Activated gamma-delta T cell treated with anti-CD3 and anti-CD28 coated beads, Interleukin-2, amount 50 U/mL, for 16 hours (primary cell): ENCODE measurements at places on chromosomes 1 and 21.

DNA sequence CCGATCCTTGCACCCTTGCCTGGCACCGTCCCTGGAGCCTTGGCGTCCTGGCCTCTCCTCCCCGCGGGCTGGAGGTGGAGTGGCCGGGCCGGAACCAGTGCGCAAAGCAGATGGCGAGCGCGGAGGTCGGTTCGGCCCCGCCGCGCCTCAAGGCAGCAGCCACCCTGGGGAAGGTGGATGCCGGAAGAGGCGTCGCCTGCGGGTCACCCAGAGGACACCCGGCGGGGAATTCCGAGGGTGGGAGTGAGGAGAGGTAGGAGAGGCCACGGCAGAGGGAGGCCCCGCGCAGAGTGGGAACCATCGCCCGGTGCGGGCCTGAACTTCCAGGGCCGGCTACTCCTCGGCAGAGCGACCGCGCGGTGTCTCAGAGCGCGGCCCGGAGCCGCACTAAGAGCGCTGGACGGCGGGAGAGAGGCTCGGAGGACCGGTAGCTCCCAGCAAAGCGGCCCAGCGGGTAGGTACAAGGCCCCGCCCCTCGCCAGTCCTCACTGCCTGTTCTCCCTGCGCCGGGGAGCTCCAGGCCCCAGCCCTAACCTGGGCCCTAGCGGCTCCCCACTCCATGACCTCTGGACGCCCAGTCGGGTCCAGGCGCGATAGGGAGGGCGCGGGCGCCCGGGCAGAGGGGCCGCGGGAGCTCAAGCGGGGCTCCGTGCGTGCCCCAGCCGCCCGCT, at the start of gene RNF207:
Gene RNF207 (plus strand): TSS at position 271 of the 671 bp plus-strand sequence. CDS start 417 bp downstream, outside the sequence.
- peak; percentile 44 for DNase-seq

DNA sequence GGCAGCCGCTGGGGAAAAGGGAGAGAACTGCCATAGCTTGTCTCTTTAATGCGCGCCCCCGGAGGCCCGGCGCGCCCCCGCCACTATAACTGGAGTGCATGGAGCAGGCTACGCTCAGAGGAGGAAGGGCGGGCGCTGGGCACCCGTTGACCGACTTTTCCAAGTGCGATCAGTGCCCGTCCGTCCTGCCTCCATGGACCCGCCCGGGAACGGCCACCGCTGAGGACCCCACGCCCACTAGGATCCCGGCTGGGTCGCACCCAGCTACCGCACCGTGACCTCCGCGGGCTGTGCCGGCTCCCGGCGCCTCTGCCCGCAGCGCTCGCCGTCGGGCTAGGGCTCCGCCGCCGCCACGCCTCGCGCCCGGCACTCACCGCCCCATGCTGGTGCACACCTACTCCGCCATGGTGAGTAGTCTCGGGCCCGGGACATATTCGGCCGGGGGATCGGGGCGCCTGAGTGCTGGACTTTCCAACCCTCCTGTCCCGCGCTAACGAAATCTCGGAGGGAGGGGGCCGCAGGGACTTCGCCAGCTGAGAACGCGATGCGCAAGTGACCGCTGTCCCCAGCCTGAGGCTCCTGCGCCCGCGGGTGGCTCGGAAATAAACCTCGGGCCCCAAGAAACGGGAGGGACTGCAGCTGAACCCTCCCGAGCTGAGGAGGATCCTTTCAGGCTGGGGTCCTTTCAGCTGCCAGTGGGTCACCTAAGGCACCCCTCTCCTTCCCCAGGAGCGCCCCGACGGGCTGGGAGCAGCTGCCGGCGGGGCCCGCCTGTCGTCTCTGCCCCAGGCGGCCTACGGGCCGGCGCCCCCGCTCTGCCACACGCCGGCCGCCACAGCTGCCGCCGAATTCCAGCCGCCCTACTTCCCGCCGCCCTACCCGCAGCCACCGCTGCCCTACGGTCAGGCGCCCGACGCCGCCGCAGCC, at the start of gene TFAP2E:
Gene TFAP2E (plus strand): TSS at position 117 of the 927 bp plus-strand sequence. CDS start 264 bp downstream, at position 381.
- no peak for DNase-seq

DNA sequence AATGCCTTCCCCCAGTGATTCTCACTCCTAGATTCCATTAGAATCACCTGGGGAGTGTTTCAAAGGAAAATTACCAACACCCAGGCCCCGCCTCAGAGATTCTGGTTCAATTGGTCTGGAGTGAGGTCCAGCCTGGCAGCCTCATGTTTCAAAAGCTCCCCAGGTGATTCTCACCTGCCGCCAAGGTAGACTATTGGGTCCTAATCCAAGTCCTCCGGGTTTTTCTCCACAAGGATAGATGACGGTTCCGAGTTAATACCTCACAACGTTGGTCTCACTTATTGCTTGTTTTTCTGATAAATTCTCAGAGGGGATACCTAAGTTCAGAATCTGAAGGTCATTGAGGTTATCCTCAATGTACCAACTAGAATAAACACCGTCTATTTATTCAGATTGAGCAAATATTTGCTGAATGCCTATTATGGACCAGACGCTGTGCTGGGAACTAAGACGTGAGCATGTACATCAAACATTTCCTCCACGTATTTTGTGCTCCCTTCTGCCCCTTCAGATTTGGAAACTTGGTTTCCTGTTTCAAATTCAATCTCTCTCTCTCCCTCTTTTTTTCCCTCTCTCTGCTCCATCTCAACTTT, 97.5 kb downstream of the SEC16B start:
- no peak for DNase-seq

DNA sequence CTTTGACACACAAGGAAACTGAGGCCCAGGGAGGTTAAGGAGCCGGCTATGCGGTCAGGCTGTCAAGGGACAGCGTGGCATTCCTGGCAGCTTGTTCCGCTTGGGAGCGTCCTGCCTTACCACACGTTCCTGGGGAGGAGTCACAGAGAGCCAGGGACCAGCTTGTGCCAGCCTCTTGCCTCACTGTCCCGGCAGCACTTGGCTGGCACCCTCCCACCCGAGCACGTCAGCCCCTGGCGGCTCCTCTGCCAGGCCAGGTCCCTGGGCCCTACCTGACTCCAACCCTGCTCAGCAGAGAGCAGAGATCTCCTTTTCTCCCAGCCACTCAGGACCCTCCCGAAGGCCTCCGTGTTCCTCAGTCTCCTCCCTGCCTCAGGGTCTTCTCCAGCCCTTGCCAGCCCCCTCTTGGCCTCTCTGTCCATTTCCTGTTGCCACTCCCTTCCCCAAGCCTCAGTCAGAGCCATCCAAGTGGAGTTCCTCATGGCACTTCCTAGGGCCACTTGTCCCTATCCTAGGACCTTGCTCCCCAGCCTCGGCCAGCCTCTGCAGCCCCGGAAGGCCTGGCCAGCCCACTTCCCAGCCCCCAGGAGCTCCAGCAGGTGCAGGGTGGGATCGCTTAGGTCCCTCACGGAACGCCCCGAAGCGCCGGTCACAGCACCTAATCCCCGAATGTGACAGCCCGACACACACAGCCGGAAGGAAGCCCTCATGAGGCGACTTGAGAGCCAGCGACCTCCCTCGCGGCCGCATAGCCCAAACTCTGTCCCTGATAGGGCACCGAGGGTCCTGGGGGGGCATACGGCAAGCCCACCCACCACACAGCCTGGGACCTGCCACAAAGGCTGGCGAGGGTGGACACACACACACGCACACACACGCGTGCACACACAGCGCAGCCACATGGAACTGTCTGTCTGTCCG, 130.3 kb downstream of the CASZ1 start:
- no peak for DNase-seq

DNA sequence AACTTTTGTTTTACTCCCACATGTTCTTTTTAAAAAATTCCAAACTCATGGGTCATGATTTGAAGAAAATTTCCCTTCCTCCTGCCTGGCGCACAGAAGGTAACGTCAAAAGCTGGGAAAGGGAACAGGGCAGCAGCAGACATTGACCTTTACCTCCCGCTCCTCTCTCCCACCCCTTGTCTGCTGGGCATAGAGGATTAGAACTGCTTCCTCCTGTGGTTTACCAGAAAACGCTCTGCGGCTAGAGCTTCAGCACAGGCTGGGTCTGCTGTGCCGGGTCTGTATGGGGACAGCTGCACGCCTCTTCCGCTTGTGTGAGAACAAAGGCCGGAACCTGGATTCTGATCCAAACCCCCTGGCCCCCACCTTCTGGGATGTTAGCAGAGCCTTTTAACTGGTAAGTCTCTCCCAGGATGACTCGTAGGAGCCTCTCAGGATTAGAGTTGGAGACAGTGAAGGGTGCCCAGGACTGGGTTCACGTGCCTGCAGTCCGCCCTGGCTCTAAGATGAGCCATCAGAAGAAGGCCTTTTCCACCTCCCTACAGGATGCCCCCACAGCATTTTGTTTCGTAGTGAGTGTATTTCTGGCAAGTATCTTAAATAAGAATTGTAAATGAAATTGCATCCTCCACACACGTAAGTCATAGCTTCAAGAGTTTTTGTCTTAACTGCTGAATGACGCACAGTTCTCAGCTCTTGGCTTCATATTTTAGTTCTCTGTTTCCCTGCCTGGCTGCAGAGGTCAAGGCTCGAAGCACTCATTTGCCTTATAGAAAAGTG, 5.2 kb downstream of the H6PD start:
- no peak for DNase-seq
